ENCODE measurements at places on chromosomes 3 and 15.

GRCh38 chr3:5140230-5140621 lies 18.1 kb downstream of the ARL8B start:
- DNase-seq, result no peak

GRCh38 chr3:113898892-113899291 lies 48.9 kb upstream of the ZDHHC23 start:
- DNase-seq, result no peak

GRCh38 chr3:184377882-184378445 lies at the start of gene THPO:
THPO (minus strand) TSS chr3:184378207; CDS start chr3:184376259, 1,948 bp downstream.
- DNase-seq, result no peak

GRCh38 chr3:185796431-185797107 lies 28.3 kb downstream of the IGF2BP2 start:
- DNase-seq, result no peak

DNA sequence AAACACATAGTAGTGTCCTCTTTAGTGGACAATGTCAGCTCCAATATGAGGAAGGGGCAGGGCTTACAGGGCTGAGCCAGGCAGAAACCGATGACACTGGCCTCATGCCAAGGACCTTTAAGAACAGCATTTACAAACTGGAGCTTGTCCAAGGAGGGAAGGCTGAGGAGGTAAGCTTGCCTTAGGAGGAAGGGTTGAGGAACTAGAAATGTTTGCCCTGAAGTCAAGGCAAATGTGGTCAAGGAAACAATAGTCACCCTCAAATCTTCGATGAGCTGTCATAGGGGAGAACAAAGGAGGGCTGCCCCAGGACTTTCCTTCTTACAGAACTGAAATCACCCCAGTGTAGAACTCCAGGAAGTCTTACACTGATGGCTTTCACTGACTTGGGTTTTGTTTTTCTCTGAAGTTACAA lies 136.4 kb downstream of the LIPC start:
- no peak for DNase-seq

DNA sequence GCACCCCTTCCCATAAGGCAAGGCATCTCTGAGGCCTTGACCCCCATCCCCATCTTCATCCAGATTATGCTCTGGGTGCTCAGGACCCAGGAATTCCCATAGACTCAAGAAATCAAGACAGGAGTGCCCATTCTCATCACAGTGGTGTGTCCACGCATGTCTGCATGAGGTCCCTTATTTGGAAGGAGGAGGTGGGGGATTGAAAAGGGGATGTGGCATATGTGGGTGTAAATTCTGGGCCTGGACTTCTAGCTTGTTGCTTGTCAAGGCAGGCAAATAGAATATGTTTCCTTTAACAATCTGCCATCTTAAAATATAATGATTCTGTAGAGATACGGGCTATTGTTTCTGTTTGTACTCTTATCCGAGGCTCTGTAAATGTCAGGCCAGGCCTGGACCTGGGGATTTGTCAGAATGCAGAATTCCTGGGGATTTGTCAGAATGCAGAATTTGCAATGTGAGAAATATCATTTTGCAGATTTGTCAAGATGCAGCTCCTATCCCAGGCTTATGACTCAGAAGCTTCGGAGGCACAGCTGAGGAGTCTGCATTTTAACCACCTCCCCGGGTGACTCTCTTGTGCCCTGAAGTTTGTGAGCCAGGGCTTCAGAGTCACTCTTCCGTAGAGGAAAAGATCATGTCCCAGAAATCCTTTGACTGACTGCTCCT lies 157.8 kb downstream of the SV2B start:
- no peak for DNase-seq

DNA sequence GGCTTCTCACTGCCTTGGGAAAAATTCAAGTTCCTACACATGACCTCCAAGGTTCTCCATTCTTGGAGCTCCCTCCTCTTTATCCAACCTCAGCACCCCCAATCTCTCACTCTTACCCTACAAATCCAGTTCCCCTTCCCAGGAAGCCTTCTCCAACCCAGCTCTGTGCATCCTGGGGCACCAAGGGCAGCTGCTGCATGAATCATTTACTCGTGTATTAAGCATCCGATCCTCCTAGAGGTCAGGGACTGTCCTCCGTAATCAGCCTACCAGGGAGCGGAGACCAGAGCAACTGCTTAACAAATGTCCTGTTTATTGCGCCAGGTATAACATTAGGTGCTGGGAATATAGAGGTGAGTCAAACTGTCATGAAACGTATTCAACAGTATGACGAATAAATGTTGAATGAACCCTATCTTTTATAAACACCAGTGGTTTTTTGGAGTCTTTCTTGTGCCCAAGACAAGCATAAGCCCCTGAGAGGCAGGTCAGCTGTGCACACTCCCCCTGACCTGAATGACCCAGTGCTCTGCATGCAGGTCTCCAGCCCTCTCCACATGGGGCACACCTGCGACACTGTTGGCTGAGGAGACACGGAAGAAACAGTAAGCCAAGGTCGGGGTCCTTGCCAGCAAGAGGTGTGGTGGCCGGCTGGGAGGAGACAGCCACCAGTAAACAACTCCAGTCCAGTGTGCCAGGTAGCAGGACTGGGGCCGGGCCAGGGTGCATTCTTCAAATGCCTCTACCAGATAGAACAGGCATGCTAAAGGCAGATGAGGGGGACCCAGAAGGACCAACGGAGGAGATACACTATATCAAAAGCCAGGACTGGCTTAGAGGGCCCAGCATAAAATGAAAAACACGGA lies 27.6 kb downstream of the ANP32A start:
- DNase-seq, result no peak

- DNase-seq, result no peak
These were observed 410.0 kb downstream of the DIPK2A start for GRCh38 chr3:144381607-144382006.
